Stimulated activated CD4-positive, alpha-beta T cell treated with anti-CD3 and anti-CD28 coated beads, Interleukin-4, amount 100 ng/mL, for 1 hour (primary cell): ENCODE measurements at places on chromosomes 16 and 17.

DNA sequence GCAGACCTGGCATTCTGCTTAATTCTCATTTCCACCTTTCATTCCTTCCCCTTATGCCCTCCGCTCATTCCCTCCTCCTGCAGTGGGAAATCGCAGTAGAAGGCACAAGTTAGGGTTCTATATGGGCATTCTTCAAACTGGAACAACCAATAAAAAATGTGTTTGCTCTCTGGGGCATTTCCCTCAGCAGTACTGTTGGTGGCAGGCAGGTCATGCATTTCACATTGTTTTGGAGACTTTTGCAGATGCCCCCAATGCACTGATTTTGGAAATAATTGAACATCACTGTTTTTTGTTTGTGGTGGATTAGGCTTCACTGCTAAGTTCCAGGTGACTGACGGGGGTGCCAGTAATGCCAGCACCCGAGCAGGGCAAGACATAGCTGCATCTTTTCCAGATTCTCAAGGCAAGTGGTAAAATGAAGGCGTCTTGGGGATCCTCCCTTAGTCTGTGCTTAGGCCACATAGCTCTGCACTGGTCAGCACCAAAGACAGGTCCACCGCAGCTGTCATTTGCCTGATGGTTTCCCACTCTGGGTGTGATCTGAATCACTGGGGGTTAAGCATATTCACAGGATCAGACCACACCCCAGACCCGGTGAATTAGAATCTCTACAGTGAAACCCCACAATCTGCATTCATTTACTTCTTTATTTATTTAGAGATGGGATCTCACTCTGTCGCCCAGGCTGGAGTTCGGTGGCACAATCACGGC is 304.5 kb downstream of the CPPED1 start:
- no peak for DNase-seq

DNA sequence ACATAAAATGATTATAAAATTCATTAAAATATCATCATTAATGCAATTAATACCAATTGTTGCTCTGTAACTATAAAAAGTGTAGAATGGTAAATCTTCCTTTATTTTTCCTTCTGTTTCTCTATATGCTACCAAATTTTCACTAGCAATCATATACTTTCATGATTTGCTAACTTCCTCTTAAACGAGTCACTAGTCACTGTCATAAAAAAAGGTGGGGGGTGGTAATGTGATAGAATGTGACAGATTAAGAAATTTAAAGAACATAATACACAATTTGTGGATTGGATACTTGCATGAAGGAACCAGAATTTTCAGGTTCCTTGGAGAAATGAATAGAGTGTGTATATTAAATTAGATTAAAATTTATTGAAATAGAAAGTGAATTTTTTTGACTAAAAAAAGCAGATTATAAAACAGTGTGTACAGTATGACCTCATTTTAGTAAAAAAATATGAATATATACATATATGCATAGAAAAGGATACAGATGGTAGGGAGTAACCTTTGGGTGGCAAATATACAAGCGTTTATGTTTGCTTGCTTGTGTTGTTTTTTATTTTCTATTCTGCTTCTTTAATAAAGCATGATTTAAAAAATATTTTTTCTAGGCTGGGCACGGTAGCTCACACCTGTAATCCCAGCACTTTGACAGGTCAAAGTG is 56.7 kb upstream of the C17orf78 start:
- DNase-seq, result no peak

- DNase-seq, result peak; percentile 51
These were observed 1.1 kb upstream of the STUB1 start for GRCh38 chr16:678858-679813.

- no peak for DNase-seq
These were observed 7.9 kb downstream of the SMCR8 start for GRCh38 chr17:18323007-18323406.

- DNase-seq, result no peak
These were observed 274.6 kb upstream of the HSBP1 start for GRCh38 chr16:83533193-83533592.

DNA sequence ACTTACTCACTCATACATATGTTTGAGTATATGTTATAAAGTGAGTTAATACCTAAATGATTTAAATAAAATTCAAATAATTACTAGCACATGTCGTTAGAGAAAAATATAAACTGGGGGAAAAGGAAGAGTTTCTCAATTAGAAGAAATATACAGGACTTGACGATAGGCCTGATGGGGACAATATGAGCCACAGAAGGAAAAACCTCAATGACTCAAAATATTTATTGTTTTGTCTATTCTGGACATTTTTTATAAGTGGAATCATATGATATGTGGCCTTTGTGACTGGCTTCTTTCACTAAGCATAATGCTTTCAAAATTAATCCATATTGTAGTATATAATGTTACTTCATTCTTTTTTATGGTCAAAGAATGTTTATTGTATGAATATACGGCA is 339.2 kb upstream of the PMFBP1 start:
- no peak for DNase-seq

DNA sequence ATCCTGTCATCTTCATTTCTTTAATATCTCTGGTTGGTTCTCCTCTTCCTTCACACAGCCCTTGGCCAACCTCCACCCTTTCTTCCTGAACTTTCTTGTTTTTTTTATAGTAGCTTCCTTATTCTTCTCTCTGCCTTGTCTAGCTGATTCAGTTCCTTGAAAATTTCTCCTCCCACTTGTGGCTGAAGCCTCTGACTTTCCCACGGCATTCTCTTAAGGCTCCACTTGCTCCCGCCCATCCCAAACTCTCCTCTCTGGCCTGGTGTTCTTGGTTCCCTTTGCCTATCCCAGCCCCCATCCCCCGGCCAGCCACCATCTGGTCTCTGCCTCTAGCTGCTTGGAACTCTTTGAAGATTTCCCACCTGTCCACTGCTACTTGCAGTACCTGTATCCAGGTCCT is 29.1 kb downstream of the NLRP1 start:
- DNase-seq, result no peak
